ENCODE measurements at places on chromosomes 5 and 9. TPM values are rescaled to one million over a fixed set of nuclear protein-coding genes. Genes with fewer than 3 reads are reported as not detected.

GRCh38 chr5:33601881-33602280, 161.1 kb downstream of the TARS1 start:
- no peak for DNase-seq

- no peak for DNase-seq
Measured at GRCh38 chr5:109196087-109196822, 213.5 kb downstream of the PJA2 start.

Gene DIRAS2
- 55.4 TPM for total RNA-seq

DNA sequence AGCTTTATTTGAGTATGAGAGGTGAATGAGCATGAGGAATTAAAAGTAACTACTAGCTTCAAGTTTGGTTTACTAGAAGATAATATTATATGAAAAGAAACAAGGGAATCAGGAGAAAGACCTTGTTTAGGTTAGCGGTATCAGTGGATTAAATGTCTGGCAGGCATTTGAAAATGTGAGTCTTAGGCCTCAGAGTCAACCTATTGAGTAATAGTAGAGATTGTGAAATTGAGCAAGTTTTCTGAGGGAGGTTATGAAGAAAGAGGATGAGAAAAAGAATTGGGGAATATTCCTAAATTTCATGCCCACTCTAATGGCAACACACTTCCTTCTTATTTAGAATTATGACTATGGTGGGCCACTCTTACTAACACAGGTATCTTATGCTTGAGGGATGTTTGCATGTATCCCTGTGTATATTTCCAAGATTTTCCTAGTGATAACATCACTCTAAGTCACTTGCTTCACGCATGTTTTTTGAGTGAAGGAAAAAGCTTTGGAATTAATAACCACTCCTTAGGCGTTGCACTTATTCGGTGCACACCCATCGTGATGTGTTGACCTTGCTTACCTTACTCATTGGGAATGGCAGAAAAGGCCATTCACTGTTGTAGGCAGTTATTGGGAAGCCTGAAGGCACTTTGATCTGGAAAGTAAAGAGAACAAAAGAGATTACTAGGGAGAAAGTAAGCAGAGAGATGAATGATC, 8.2 kb upstream of the ELL2 start:
- DNase-seq, result no peak

Gene TLR4
- 4.9 TPM for total RNA-seq

DNA sequence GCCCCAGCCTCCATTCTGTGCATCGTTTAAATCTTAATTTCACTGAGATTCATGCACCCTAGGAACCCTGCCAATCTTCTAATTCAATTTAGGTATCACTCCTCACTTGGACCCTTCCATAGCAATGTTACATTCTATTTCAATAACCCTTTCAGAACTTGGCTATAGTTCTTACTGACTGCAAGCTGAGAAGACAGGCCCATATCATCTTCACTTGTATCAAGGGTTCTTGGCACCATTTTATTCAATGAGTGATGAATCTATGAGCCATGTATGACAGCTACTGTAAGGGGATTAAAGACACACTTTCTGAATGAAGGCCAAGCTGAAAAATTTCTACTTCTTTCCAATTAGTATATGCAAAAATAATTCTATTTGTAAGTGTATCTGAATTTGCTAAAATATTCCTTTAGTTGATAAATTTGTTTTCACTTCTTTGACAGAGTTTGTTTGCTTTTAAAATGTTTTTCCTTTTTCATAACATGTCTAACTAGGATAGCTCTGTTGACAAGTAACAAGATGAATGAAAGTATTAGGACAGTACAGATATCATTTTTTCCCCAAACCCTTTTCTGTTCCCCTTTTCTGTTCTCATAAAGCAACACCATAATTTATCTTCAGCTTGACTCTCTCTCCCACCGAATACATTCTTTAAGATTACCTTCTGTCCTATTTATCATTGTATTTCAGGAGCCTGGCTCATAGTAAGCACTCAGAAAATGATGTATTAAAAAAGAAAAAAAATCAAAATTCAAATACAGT, 9.6 kb downstream of the ITGA2 start:
- no peak for DNase-seq

- DNase-seq, result no peak
Measured at GRCh38 chr5:4058899-4059298, 463.3 kb downstream of the IRX1 start.
